ENCODE measurements at places on chromosomes 13 and 19.

DNA sequence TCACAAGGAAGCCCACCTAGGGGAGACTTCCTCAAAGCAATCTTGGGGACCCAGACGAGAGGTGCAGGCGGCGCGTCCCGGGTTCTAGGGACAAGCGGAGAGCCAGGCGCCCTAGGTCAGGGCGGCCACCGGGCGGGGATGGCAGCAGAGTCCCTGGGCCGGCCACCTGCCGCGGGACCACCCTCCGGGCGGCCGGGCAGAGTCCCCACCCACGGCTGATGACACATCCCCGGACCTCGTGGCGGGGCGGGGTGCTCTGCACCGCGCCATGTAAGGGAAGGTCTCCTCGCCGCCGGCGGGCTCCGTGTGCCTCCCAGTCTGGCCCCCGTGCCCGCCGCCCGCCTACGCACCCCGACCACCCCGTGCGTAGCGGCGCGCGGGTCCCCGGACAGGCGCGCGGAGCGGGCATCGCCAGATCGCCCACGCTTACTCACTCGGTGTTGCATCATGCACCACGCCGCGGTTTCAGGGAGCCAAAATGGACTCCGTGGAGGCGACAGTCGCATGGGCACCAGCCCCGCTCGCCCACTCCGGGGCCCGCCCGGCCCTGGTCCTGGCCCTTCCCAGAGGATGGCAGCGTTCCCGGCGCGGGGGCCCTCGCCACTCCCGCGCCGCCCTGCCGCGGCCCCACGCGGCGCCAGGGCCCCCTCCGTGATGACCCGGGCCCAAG lies 643 bp downstream of the SLC7A1 start:
- DNase-seq, result peak; percentile 75

DNA sequence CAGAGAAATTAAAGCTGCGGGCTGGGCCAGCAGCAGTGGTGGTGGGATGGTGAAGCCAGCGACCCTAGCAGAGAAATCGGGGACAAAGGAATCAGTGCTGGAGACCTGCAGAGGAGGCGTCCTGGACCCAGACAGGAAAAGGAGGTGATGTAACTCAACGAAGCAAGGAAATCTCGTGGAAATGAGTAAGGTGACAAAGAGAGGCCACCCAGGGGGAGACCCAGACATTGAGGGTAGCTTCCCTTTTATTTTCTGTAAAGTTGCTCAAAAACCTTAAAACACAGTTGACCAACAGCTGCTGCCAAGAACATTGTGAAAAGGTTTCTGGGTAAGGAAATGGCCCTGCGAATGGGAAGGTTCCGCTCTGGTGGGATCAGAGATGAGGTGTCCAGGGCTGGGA lies 13.3 kb upstream of the RETN start:
- no peak for DNase-seq

GRCh38 chr13:51833980-51834379 lies 11.0 kb downstream of the TMEM272 start:
- no peak for DNase-seq

DNA sequence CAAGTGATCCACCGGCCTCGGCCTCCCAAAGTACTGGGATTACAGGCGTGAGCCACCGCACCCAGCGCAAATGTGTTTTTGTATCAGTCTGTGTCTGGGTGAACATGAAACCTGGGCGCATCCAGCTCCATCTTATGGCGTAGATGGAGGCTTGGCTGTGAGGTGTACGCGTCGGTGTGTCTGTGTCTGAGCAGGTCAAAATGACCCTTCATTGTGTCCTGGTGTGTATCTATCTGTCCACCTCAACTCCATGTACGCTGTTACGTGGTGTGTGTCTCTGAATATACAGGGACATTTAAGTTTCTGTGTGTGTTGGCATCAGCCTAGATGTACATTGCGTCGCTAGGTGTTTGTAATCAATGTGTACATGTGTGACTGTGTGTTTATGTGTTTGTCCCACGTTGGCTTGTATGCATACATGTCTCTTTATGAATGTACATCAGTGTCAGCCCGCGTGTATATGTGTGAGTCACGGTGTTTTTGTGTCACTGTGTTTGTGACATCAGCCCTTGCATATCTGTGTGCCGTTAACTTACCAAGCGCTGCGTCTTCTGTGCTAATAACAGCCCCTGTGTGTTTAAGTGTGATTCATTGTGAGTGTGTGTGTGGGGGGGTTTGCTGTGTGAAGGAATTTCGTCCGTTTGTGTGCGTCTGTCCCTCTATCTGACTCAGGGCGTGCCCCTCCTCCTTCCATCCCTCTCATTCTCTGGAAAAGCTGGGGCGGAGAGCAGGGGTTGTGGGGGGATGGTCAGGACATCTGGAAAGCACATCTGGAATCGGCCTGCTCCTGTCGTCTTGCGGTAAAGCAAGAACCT lies 6.4 kb downstream of the AXL start:
- DNase-seq, result no peak
